ENCODE measurements at places on chromosomes 4 and X. TPM values are rescaled to one million over a fixed set of nuclear protein-coding genes. Genes with fewer than 3 reads are reported as not detected.

- no peak for DNase-seq
Observed at GRCh38 chr4:53575552-53575951, 15.7 kb downstream of the LNX1 start.

The GPRASP2 gene
- total RNA-seq: 10.9 TPM

- DNase-seq: no peak
Observed at GRCh38 chr4:65383589-65384305, 286.5 kb downstream of the EPHA5 start.

The BMP3 gene
- total RNA-seq: not detected

DNA sequence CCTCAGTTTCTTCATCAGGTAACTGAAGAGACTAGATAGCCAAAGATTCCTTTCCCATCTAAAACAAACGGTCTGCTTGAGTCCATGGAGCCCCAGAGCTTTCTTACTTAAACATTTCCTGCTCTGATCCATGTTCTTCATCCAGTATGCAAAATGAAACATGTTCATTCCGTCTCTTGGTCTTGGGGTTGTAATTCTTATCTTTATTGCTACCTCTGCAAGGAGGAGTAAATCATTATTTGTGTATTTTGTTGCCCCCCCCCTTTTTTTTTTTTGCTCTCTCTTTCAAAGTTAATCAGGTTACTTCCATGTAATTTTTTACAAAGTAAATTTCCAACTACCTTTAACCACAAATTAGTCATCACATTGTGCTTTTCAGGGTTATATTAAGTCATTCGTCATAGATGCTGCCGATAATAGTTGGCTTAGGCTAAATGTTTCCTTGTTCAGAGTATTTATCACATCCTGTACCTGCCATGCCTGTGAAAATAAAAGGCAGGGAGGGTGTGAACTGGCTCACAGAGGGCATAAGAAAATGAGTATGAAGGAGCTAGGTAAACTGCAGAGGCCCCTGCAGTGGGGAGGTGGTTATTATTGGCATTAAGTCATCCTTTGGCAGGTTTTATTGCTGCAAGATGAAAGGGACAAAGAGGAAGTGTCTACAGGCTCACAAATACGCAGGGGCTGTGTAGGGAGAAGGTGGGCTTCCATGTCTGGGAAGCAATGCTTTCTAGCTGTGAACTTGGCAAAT, 76.7 kb upstream of the HS3ST1 start:
- DNase-seq: no peak

The ZNF280C gene
- total RNA-seq: 5.4 TPM
